ENCODE measurements at places on chromosomes 13 and 19.
A peak's percentile ranks its signal among the peaks of the same experiment; 100 is the strongest.

GRCh38 chr13:72205773-72206172, 338.8 kb upstream of the DACH1 start:
- no peaks in the 10 kb centered on the region for H3K36me3 ChIP-seq
- H3K27me3 ChIP-seq, result no peaks in the 10 kb centered on the region
- H3K4me1 ChIP-seq, result peaks cover 27% of the 10 kb centered on the region
- peak; percentile 69 for DNase-seq
- no peak overlapping the region for H3K4me3 ChIP-seq

DNA sequence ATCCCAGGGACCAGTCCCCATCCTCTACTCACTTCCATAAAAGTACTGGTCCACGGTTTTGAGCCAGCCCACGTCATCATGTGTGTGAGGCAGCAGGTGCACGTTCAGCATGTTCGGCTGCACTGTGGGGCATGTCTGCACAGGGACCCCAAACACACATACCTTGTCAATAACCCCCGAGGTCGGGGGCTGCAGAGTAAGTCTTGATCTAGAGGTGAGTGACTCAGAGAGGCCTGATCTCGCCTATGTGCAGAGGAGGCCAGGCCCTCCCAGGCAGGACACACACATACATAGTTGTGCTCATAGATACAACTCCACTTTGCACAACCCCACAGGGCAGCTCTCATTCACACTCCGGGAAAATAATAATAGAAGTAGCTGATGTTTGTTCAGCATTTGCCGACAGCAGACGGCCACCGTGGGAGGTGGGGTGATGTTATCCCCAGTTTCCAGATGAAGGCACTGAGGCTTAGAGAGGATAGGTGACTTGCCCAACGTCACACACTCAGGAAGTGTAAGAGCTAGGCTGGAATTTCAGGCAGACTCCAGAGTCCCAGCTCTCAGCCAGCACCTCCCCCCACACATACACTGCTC, 774 bp downstream of the MAN2B1 start:
- H3K4me3 ChIP-seq, result peak overlapping the region; percentile 88
- no peak for DNase-seq
- H3K36me3 ChIP-seq, result peaks cover 18% of the 10 kb centered on the region
- no peak overlapping the region for H3K27ac ChIP-seq
- no peaks in the 10 kb centered on the region for H3K27me3 ChIP-seq
- H3K4me1 ChIP-seq, result peaks cover 31% of the 10 kb centered on the region

DNA sequence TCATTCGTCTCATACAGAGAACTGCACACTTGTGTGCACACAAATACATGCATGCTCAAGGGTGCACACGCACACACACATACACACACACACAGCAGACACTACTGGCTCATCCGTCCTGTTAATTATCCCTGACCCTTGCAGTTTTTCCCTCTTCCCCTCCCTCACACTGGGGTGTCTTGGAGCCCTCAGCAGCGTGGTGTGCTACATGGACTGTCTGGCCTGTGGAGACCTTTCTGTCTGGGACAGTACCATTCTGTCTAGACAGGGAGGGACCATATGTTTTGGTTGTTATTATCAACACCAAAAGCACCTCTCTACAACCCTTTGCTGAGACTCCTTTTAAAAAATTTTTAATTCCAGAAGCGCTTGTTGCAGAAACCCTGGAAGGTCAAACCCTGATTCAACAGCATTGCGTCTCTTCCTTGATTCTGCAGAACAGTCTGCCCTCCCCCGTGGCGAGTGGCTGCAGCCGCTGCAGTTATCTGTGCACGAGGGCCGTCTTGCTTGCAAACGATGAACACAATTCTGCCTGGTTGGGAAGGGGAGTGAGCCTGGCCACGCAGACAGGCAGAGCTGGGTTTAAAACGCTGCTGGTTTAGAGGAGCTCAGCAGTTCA, 374.0 kb downstream of the IRS2 start:
- H3K27ac ChIP-seq, result no peak overlapping the region
- no peaks in the 10 kb centered on the region for H3K36me3 ChIP-seq
- H3K4me1 ChIP-seq, result peaks cover 4% of the 10 kb centered on the region
- no peaks in the 10 kb centered on the region for H3K27me3 ChIP-seq
- peak overlapping the region; percentile 43 for H3K4me3 ChIP-seq

DNA sequence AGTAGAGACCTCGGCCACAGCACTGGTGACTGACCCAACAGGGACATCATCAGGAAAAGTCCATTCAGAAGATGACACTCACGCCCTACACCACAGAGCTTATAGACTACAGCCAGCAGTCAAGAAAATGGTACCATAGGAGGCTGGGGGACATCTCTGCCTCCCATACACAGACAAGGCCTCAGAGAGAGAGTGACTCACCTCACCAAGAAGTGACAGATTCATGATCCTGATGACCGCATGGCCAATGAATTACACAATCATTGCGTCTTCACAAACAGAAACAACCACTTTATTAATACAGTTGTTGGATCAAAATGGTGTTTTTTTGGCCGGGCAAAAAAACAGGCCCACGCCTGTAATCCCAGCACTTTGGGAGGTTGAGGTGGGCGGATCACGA, 260.8 kb upstream of the TSHZ3 start:
- no peaks in the 10 kb centered on the region for H3K4me1 ChIP-seq
- H3K27ac ChIP-seq, result no peak overlapping the region
- no peaks in the 10 kb centered on the region for H3K36me3 ChIP-seq
- H3K4me3 ChIP-seq, result no peak overlapping the region
- DNase-seq, result no peak

- H3K4me3 ChIP-seq, result no peak overlapping the region
- no peak overlapping the region for H3K27ac ChIP-seq
- no peaks in the 10 kb centered on the region for H3K36me3 ChIP-seq
- H3K4me1 ChIP-seq, result 0 out of 2 replicates have a peak, but pooled peaks cover 4% of the 10 kb centered on the region
Observed at GRCh38 chr19:51333836-51334460, 8.0 kb downstream of the VSIG10L start.

- no peak for DNase-seq
- H3K4me1 ChIP-seq, result peaks cover 11% of the 10 kb centered on the region
- no peak overlapping the region for H3K27ac ChIP-seq
- no peaks in the 10 kb centered on the region for H3K36me3 ChIP-seq
Observed at GRCh38 chr19:13095393-13095784, 7.3 kb downstream of the LYL1 start.

GRCh38 chr13:94705081-94706030, 7.0 kb downstream of the SOX21 start:
- no peak overlapping the region for H3K4me3 ChIP-seq
- H3K27ac ChIP-seq, result no peak overlapping the region
- H3K4me1 ChIP-seq, result no peaks in the 10 kb centered on the region
- no peaks in the 10 kb centered on the region for H3K36me3 ChIP-seq
- no peak for DNase-seq

GRCh38 chr19:6119031-6119430, 8.7 kb upstream of the RFX2 start:
- H3K36me3 ChIP-seq, result no peaks in the 10 kb centered on the region
- H3K27me3 ChIP-seq, result no peaks in the 10 kb centered on the region
- H3K27ac ChIP-seq, result no peak overlapping the region
- H3K4me1 ChIP-seq, result no peaks in the 10 kb centered on the region

GRCh38 chr19:14118165-14119051, 846 bp upstream of the PRKACA start:
- no peak for DNase-seq
- peaks cover 10% of the 10 kb centered on the region for H3K36me3 ChIP-seq
- H3K4me3 ChIP-seq, result peak overlapping the region; percentile 70
- peak overlapping the region; percentile 30 for H3K27ac ChIP-seq
- no peaks in the 10 kb centered on the region for H3K27me3 ChIP-seq
- H3K4me1 ChIP-seq, result peaks cover 17% of the 10 kb centered on the region

GRCh38 chr13:77720988-77721387, 23.5 kb downstream of the SLAIN1 start:
- no peaks in the 10 kb centered on the region for H3K36me3 ChIP-seq
- H3K27me3 ChIP-seq, result no peaks in the 10 kb centered on the region
- no peaks in the 10 kb centered on the region for H3K4me1 ChIP-seq
- H3K4me3 ChIP-seq, result no peak overlapping the region
- no peak for DNase-seq

DNA sequence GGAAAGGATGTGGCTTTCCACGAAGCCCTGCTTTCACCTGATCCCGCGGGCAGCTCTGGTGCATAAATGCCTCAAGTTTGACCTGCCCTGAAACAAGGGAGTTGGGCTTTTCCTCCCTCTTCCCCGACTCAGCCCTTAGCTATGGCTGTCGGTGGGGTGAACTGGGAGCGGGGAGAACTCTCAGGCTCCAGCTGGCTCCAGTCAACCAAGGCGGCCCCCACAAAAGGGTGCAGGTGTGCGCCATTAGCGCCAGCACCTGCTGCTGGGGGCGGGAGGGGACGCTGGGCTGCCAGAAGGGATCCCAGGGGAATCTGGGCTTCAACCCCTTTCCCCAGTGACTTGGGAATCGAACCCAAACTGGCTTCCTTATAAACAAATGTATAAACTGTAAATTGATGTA, 7.1 kb upstream of the DHRS12 start:
- DNase-seq, result no peak
- H3K4me3 ChIP-seq, result no peak overlapping the region
- H3K36me3 ChIP-seq, result no peaks in the 10 kb centered on the region
- no peaks in the 10 kb centered on the region for H3K27me3 ChIP-seq

DNA sequence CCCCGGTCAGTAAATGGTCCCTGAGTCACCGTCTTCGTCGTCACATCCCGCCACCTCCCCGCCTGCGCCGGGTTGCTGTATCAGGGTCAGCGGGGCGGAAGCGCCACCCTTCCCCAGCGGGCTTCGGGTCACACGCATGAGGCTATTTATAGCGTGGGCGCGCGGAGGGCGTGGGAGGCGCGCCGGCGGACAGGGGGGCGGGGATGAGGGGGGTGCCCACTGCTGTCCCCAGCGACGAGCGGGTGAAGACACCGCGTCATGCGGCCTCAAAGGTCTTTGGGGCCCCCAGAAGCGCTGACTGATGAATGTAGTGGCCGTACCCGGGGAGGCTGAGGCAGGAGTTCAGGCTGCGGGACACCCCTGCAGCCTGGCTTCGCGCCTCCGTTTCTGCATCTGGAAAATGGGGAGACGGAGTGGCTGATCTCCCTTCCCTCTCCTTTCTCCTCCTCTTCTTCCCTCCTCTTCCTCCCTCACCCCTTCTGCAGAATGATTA, 7.9 kb downstream of the UNC13A start:
- H3K36me3 ChIP-seq, result no peaks in the 10 kb centered on the region
- H3K27ac ChIP-seq, result no peak overlapping the region
- peak overlapping the region; percentile 50 for H3K4me3 ChIP-seq
- 0 out of 2 replicates have a peak, but pooled peaks cover 10% of the 10 kb centered on the region for H3K27me3 ChIP-seq

DNA sequence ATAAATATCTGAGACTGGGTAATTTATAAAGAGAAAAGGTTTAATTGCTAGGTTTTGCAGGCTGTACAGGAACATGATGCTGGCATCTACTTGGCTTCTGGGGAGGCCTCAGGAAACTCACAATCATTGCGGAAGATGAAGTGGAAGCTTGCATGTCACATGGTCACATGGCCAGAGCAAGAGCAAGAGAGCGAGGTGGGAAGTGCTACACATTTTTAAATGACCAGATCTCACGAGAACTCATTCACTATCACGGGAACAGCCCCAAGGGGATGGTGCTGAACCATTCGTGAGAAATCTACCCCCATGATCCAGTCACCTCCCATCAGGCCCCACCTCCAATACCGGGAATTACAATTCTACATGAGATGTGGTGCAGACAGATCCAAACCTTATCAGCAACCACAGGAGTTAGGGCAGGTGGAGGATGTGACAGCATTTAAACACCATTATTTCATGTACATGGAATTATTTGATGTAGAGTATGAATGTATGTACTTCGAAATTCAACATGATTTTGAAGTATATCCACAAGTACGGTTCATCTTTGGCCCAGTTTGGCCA, 10.5 kb upstream of the CLDN10 start:
- DNase-seq, result no peak
- H3K27me3 ChIP-seq, result no peaks in the 10 kb centered on the region
- no peak overlapping the region for H3K4me3 ChIP-seq
- no peaks in the 10 kb centered on the region for H3K36me3 ChIP-seq
- H3K27ac ChIP-seq, result no peak overlapping the region

DNA sequence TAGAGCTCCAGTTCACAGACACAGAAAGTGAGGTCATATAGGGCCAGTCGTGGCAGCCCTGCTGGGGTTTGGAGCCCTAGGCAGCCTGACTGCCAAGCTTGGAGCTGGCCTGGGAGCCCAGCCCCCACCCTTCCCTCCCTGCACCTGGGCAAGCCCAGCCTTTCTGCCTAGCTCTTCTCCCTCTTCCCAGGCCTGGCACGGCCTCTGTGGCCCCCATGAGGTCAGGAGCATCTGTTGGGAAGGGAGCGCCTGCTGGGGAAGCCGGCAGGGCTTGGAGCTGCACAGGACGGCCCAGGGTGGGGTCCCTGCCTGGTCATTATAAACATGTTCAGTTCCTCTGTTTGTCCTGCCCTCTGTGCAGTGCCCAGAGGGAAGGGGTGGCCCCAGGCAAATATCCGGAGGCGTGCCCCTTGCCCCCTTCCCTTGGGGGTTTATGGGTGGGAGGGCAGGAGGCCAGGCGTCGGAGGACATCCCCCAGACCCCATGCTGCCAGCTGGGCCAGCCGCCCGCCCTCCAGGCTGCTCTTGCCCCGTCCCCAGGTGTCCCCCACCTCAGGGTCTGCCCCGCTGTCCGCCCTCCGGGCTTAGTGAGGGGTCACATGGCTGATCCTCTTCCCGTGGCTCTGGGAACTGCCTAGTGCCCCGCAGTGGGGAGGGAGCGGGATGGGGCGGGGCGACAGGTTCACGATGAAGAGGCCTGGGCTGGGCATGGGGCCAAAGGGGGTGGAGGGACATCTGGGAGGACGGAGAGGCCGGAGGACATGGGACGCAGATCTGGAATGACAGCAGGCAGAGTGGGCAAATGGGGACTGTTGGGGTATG, 30.0 kb upstream of the NCCRP1 start:
- H3K4me1 ChIP-seq, result peaks cover 16% of the 10 kb centered on the region
- H3K36me3 ChIP-seq, result no peaks in the 10 kb centered on the region
- peak; percentile 44 for DNase-seq
- peak overlapping the region; percentile 44 for H3K27ac ChIP-seq
- H3K27me3 ChIP-seq, result no peaks in the 10 kb centered on the region

GRCh38 chr19:30774252-30774766, 402.1 kb downstream of the ZNF536 start:
- no peak for DNase-seq
- no peaks in the 10 kb centered on the region for H3K27me3 ChIP-seq
- no peak overlapping the region for H3K4me3 ChIP-seq
- H3K4me1 ChIP-seq, result no peaks in the 10 kb centered on the region
- no peak overlapping the region for H3K27ac ChIP-seq
- no peaks in the 10 kb centered on the region for H3K36me3 ChIP-seq

DNA sequence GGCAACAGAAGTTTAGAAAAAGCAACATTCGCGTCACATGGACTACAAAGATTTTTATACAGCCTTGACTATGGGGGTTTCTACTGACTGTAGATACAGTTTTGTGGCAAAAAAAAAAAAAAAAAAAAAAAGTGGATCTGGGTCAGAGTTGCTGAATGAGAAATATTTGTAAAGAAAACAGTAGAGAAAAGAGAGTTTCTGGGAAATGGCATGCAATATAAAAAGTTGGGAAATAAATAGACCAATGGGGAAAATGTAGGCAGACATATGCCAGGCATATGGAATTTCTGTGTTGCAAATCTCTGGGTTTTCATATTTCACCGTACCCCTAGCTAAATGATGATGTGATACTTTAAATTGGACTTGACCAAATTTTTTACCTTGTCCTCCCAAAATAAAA, 315.3 kb downstream of the EFNB2 start:
- no peak overlapping the region for H3K27ac ChIP-seq
- no peaks in the 10 kb centered on the region for H3K4me1 ChIP-seq
- no peak for DNase-seq
- no peaks in the 10 kb centered on the region for H3K27me3 ChIP-seq

Measured in PC-3 (cell line).